ENCODE measurements at places on chromosomes 3 and 15.

GRCh38 chr15:70064441-70064840 lies 33.3 kb downstream of the TLE3 start:
- no peak for DNase-seq

- peak; percentile 23 for DNase-seq
Observed at GRCh38 chr3:153621953-153622352, 459.9 kb downstream of the RAP2B start.

- no peak for DNase-seq
Observed at GRCh38 chr3:45491344-45491743, 103.0 kb downstream of the LARS2 start.

DNA sequence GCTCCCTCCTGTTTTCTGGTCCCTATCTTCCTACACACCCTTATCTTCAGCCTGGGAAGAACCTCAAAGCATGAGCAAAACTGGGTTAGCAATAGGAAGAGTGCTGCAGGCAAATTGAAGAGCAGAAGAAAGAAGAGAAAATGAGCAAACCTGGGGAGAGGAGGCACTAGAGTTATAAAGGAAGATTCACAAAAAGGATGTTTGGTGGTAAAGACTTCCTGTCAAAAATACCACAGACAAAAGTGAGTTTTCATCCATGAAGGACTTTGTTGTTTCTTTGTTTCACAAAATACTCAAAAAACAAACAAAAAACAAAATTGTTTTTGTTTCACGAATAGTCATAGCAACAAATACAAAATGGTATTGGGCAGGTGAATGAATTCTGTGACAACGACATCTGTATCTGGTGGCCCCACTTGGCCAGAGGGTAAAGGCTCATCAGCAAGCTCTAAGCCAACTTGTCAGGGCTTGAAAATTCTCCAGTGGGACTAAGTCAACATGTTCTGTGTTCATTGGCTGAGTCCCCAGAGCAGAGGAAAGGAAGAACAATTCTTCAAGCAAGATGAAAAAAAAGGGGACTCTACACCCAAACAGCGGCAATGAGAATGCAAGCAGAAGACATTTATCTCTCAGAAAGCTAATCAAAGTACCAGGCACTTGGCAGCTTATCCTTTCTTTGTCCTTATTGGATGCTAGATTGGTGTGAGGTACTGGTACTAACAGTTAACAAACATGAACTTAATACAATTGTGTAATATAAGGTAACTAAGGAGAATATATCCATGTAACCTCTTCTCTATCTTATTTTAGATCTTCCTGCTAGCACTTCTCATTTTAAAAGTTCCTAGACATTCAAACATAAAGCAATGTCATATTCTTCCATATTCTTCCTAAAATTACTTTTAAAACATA lies 9.7 kb downstream of the ATP8B4 start:
- DNase-seq = no peak

DNA sequence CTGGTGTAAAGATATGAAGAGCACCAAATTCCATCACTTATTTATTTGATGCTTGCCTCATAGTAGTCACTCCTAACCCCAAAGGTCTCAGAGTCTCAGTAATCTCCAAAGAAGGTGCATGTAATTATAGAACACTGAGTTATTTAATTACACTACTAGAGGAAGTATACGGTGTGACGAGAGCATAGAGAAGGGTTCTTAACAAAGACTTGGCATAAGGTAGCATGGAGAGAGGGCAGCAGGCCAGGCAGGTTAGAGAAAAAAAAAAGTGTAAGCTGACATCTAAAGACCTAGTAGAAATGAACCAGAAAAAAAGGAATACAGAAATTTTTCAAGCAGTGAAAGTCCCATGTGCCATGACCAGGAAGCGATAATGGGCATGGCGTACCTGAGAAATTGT lies 213.3 kb upstream of the TGFBR2 start:
- no peak for DNase-seq

DNA sequence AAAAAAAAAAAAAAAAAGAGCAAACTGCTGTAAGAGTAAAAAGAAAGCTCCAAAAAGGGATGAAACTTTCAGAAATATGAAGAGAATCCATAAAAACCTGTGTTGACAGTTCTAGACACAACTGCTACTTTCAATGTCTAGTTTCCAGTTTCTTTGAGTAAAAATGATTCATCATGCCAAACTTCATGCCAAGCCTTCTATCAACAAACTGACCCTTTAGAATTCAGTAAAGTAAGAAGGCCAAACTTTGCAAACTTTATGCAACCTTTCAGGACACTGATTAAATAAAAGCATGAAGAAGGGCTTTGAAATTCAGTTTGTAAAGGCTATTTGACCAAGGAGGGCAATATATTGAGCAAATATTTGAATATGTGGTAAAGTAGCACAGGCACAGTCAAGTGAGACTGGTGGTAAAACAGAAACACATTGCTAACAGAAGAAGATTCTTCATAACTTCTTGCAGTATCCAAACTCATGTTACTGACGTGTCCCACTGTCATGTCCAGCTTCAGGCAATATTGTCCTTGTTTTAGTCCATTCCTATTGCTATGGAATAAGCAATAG lies 56.3 kb upstream of the CFAP20DC start:
- no peak for DNase-seq

- DNase-seq = no peak
Observed at GRCh38 chr3:69409831-69410230, 23.9 kb upstream of the FRMD4B start.

DNA sequence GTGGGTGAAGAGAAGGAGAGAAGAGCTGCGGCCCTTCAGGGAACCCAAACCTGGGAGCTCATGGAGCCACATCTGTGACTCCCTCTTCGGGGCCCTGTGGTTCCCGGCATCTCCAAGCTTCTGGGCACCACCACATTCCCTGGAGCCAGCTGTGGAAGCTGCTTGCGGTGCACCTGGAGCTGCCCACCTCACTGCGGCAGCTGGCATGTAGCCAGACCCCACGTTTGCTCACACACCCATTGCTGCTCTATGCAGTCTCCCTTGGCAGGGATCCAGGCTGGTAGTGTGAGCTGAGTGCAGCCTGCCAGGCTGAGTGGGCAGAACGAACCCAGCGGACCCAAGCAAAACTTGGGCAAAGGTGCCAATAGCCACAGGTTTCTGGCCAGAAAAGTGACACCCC lies 16.8 kb upstream of the PLA2G4E start:
- DNase-seq = no peak

DNA sequence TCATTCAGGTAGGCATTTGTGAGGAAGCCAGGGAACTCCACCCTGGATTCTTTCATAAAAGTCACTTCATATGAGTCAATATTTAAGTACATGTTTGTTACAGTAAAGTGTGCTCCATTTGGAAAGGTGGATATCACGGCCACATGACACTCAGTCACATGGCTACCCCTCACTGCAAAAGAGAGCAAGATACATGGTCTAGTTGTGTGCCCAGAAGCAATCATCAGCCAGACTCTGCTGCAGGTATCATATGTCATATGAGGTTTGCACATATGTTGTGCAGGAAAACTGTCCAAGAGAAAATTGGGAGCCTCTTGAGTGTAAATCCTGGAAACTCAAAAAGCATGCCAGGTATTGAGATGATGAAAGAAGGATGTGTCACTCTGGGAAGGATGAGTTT lies 55.0 kb upstream of the NMNAT3 start:
- DNase-seq = no peak

DNA sequence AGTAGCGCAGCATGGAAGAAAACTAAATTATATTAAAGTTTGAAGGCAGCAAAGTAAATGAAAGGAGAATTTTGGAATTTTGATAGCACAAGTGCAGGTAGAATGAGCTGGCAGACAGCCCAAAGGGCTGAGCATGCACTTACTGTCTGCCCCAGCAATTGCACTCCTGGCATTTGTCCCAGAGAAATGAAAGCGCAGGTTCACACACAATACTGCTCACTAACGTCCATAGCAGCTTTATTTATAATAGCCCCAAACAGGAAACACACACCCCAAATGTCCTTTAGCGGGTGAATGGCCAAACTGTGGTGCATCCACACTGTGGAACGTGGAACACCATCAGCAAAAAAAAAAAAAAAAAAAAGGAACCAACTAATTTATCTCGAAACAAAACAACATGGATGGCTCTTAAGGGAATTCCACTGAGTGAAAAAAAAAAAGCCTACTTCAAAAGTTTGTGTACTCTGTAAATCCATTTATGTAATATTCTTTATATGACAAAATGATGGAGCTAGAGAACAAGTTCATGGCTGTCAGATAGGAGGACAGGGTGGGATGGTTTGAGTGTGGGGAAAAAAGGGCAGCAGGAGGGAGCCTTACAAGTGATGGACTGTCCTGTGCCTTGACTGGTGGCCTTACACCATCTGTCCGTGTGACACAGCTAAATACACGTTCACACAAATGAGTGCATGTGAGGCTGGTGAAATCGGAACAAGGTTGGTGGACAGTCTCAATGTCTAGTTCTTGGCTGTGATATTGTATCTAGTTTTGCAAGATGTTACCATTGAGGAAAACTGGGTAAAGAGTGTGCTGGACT lies 6.0 kb upstream of the TM2D3 start:
- DNase-seq = no peak

All from CD8-positive, alpha-beta T cell (primary cell).